NCI-H1105 (cell line): ENCODE measurements at places on chromosomes 1 and 21.

GRCh38 chr1:245126530-245126929 is 28.3 kb upstream of the KIF26B start:
- DNase-seq, result no peak

- no peak for DNase-seq
Measured at GRCh38 chr1:100440075-100440809, 87.9 kb downstream of the CDC14A start.

DNA sequence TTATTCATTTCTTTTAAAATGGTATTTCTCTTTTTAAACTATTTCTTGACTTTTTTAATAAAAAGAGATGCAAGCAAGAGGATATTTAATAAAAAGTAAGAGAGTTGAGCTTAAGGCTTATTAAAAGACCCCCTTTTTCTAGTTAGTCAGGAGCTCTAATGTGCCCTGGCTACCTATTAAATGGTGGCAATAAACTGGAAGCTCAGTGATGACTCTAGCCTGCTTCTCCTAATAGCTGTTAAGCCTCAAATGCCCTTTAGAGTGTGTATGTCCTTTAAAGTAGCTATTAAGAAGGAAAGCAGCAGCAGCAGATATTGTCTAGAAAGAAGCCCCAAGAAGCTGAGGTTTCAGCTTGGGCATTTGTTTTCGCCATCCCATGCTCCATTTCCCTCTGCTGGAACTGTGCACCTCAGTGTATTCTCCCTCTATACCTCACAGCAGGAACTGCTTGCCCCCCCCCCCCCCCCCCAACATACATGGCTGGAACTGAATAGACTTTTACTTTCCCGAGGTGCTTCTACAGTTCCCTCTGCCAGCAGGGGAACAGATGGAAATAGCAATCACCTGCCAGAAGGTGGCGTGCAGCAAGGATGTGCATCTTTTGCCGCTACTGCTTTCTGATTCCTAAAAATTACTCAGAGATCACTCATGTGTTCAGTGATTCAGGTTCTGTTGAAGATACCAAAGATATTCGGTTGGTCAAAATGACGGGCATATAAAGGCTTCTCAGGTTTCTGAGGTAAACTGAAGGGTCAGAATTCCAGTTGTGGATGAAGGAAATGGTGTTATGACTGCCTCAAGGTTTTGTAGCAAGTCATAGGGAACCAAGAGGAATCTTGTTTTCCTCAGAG is 2.5 kb downstream of the RGS4 start:
- DNase-seq, result no peak

GRCh38 chr1:212537610-212538009 is 71.0 kb upstream of the ATF3 start:
- DNase-seq, result no peak

GRCh38 chr1:111227851-111228747 is 586 bp downstream of the CHI3L2 start:
- no peak for DNase-seq

DNA sequence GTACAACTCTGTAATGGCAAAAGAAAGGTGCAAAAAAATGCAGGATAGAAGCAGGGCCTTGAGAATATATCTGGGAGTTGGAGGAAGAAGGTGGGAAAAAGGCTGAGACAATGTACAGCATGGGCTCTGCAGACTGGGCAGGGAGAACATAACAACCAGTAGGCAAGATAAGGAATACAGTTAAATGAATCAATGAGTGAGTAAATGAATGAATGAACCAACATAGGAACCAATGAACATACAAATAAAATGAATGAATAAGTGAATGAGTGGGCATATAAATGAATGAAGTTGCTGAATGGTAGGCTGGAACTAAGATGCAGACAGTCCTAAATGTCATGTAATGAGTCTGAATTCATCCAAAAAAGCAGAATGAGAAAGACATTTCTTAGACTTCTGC is 370.6 kb downstream of the SMYD3 start:
- DNase-seq, result no peak

DNA sequence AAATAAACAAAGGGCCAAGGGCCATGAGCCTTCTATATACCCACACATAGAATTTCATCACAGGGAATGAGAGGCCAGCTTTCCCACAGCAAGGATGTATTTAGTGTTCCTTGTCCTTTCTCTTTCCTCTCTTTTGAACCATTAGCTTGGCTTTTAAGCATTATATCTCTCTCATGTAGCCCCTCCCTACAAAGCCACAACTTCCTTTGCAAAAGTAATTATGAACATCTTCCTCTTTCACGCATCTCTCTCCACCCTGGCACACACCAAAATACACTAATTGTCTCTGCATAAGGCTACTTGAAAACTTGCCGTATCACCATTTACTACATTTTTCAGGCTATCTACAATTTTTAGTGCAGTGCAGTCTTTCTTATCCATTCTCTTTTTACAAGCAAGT is 1.9 kb upstream of the AK5 start:
- no peak for DNase-seq

DNA sequence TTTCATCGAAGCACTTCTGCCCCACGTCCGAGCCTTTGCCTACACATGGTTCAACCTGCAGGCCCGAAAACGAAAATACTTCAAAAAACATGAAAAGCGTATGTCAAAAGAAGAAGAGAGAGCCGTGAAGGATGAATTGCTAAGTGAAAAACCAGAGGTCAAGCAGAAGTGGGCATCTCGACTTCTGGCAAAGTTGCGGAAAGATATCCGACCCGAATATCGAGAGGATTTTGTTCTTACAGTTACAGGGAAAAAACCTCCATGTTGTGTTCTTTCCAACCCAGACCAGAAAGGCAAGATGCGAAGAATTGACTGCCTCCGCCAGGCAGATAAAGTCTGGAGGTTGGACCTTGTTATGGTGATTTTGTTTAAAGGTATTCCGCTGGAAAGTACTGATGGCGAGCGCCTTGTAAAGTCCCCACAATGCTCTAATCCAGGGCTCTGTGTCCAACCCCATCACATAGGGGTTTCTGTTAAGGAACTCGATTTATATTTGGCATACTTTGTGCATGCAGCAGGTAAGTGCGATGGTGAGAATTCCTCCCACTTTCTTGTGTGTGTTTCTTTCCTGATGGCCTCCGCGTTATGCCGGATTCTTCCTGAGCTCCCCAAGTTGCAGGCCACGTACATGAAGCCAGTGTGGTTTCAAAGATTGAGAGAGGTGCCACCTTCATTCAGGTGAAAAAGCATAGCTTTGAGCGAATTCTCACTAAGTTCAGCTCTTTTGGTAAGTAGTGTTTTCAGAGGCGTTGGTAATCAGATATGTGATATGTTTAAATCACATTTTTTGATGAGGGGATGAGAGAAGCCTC is 6.0 kb downstream of the NFIA start:
- no peak for DNase-seq

DNA sequence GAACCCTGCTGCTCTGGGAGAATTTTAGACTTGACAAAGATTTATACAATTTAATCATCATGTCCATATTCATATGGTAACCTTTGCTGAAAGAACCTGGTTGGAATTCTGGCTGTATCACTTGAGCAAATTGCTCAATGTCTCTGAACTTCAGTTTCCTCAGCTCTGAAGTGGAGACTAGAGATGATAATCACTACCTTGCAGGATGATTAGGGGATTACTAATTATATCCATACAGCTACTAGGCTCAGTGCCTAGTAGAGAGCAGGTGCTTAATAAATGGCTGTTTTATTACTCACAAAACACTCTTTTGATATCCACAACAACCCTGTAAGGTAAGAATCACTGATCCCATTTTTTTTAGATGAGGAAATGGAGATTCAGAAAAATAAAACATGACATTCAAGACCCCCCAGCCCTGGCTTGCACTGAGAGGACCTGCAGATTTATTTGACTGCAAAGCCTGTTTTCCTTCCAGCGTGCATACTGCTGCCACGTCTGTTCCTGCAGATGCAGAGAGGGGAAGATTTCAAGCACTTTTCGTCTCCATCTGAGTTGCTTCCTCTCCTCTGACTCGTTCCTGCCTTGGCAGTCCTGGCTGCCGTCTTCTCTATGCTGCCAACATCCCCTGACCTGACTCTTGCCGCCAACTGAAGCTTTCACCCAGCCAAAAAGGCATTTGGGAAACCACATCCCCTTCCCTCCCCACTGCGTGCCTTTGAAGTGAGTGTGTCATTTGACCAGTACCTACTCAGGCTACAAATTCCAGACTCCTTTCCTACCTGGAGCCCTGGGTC is 203.0 kb downstream of the PLPP3 start:
- DNase-seq, result peak; percentile 73

DNA sequence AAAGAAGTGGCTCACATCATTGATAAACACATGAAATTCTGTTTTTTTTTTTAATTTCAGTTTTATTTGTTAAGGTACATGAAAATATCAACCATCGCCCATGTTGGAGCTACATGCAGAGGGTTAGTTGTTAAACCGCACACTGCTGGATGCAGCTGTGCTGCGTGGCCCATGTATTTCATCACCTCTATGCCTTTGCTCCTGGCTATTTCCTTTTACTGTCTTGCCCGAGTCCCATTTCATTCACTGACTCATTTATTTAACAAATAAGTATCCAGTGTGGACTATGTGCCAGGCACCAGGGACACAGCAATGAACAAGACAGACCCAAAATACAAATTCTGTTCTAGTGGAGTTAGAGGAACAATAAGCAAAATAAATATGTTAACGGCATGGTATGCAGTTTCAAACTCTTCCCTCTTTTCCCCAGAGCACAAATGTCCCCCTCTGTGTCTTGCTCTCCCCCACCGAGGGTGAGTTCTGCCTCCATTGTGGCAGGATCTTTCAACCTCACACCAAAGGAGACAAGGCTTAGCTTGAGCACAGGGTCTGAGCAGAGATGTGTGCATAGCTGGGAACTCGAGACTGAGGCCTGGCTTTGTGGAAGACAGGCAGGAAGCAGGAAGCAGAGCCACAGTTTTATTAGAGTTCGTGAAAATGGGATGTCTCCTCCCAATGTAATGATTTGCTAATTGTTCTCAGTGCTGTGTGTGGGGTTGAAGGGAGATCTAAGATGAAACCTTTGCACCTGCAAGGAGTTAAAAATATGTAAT is 44.6 kb downstream of the MAN1C1 start:
- DNase-seq, result no peak

GRCh38 chr1:41537251-41537650 is 52.8 kb upstream of the EDN2 start:
- DNase-seq, result no peak

DNA sequence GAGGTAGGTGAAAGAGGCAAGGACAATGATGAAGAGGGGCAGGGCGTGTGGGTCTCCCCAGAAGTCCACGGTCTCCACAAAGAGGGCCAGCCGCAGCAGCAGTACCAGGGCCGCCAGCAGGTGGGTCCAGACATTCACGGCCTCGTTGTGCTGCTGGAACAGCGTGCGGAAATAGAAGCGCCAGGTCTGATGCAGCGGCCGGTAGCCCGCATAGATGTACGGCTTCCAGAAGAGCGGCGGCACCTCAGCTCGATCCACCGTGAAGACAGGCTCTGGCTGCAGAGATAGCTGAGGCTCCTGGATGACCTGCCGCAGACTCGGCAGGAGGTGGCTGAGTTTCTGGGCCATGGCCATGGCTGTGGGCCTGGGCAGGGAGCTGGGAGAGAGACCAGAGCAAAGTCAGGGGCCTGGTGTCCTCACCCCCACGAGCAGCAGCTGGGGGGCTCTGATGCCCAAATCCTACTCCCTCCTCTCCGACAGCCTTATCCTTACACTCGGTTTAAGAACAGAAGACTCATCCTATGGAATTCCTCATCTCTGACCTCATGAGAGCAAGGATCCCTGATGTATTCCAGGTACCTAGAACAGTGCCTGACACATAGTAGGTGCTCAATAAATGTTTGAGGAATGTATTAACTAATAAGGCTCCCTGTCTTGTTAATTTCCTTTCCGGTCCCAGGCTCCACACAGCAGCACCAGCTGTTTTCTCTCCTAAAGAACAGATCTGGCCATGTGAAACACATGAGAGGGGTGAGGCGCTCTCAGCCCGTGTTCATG is 4.4 kb upstream of the AUNIP start:
- DNase-seq, result no peak

- no peak for DNase-seq
Measured at GRCh38 chr1:205878026-205878425, 28.1 kb upstream of the PM20D1 start.

DNA sequence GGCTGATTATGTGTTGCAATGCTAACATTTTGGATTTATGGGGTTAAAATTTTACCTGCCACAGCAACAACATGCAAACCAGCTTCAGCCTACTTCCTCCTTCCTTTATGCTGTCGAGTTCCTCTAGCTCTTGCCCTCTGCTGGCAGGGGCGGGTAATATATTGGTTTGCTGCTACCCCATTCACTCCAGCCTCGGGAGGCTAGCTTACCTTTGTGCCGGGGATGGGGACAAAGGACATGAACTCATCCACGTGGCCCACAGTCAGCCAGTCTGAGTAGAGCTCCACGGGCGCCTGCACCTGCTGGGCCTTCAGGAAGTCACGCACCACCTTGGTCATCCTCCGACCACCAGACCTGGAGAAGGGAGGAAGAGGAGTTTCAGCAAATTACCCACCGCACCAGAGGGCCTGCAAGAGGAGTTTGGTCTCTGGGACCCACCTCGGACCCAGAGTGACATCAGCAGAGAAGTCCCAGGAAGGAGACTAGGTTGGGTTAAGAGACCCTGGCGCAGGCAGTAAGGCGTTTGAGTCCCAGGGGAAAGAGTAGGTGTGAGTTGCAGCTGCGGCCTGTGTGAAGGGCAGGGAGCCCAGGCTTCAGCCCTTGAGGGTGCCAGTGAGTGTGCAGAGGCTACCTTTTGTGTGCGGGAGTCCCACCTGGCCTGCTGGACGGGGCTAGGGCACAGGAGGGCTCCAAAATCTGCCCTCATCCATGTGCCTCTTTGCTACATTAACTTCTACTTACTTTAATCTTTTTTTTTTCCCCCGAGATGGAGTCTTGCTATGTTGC is 21.8 kb upstream of the SDHB start:
- DNase-seq, result no peak

- DNase-seq, result no peak
Measured at GRCh38 chr1:2290171-2290578, 62.1 kb downstream of the SKI start.

DNA sequence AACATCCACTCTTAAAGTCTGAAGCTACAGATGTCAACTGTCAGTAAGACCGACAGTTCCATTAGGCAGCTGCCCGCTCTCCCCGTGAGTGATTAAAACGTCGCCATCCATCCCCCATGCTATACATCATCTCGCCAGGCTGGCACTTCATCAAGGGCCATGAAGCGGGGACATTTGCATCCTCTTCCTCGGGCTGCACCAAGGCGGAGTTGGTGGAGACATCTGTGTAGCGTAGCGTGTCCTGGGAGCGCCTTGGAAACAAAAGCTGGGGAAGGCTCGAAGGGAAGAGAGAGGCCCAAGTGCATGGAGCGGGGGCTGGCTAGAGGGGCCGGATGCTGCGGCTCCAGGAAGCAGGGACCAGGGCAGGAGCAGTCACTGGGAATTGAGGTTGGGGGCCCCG is 250.1 kb downstream of the KAZN start:
- DNase-seq, result no peak
